Non-pigmented ciliary epithelial cell (primary cell): ENCODE measurements at places on chromosomes 6 and 20.
A peak's percentile ranks its signal among the peaks of the same experiment; 100 is the strongest.

DNA sequence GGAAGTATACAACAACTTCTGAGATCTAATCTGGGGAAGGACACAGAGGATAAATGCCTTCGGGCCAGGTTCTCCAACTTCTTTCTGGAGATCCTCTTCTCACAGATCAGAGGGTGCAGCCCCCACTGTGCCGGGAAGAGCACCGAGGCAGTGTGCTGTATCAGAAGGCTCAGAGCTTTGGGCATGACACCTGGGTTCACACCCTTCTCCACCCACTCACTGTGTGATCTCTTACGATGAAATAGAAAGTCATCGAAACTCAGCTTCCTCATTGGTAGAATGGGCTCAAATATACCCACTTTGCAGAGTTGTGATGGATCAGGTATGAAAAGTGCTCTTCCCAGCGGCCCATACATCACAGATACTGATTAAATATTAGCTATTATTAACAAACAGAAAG lies 347.5 kb upstream of the SOX4 start:
- no peak for DNase-seq

GRCh38 chr6:87718662-87719433 lies 16.8 kb upstream of the AKIRIN2 start:
- no peak for DNase-seq

GRCh38 chr20:10848810-10849370 lies 175.1 kb upstream of the JAG1 start:
- DNase-seq = peak; percentile 83

- DNase-seq = no peak
Observed at GRCh38 chr20:1587781-1588532, 30.5 kb upstream of the SIRPD start.
